T-helper 17 cell (primary cell): ENCODE measurements at places on chromosomes 11 and 22.

GRCh38 chr11:31872076-31872443, 60.9 kb upstream of the PAX6 start:
- no peaks in the 10 kb centered on the region for H3K36me3 ChIP-seq
- no peak overlapping the region for H3K4me3 ChIP-seq
- H3K4me1 ChIP-seq: no peaks in the 10 kb centered on the region

DNA sequence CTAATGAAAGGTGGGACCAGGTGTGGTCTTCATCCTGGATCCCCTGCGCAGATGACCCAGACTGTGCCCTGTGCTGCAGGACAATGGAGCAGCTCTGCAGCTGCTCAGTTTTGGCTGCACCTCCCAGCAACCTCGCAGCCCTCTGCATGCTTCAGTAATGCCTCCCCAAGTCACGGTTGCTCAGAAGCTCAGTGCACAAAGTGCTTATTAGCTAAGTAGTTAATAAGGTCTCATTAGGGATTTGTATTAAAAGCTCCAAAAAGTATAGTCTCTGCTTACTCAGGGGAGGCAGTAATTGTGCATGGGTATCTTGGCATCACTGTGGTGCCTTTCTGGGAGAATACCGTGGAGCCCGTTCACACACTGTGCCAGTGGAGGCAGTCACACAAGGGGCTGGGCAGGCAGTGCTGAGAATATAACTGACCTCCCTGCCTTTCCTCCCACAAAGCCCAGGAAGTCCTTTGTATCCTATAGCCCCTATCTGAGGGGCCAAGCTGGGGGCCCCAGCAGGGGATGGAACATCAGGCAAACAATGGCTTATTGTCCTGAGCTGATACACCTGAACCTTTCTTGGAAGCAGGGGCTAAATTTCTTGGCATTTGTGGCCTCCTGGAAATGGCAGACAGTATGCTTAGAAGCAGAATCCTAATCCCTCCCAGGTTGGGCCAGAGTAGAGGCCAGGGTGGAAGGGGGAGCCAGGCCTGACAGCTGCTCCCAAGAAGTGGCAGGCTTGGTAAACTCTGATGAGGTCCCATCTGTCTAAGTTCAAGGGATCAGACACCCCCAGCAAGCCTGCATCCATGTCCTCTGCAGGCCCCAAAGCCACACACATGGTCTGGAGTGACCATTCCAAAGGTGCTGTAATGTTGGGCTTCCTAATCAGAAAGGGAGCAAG, 125.5 kb upstream of the PARVA start:
- peaks cover 4% of the 10 kb centered on the region for H3K36me3 ChIP-seq
- H3K4me1 ChIP-seq: no peaks in the 10 kb centered on the region
- DNase-seq: no peak

- peaks cover 46% of the 10 kb centered on the region for H3K4me1 ChIP-seq
- H3K27ac ChIP-seq: peak overlapping the region; percentile 92
- no peak for DNase-seq
Observed at GRCh38 chr22:40396882-40397281, 26.5 kb downstream of the SGSM3 start.

GRCh38 chr11:110857892-110858546, 145.8 kb upstream of the ARHGAP20 start:
- peaks cover 5% of the 10 kb centered on the region for H3K27me3 ChIP-seq
- no peak overlapping the region for H3K27ac ChIP-seq
- no peak for DNase-seq

GRCh38 chr11:46036009-46036408, 85.2 kb downstream of the PHF21A start:
- peaks cover 5% of the 10 kb centered on the region for H3K36me3 ChIP-seq
- H3K4me1 ChIP-seq: peaks cover 36% of the 10 kb centered on the region
- peak overlapping the region; percentile 60 for H3K27ac ChIP-seq
- H3K4me3 ChIP-seq: no peak overlapping the region
- H3K27me3 ChIP-seq: no peaks in the 10 kb centered on the region

DNA sequence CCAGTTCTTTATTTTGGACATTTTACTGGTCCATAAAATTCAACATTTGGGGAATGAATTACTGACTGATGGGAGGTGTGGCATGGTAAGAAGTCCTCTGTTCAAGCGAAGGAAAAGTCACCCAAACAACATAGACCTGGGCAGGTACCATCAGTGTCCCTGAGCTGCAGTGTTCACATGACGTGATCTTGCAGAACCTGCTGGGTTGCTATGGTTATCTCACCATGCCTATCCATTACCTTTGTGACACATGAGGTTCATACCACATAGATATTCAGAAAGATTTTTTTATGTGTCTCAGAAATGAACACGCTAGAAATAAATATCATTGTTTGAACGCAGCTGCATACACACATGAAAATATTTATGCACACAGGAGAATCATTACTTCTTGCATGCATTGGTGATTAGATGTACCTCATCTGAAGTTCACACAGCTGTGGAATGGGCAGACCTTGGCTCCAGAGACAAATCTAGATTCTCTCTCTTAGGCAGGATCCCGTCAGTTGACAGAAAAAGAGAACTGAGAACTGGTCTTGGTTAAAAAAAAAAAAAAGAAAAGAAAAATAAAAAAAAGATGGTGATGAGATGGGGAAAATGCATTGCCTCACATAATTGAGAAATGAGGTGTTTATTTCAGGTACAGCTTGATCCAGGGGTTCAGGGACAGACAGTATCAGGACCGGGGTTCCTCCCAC, 21.4 kb upstream of the RCN1 start:
- peaks cover 4% of the 10 kb centered on the region for H3K36me3 ChIP-seq
- no peaks in the 10 kb centered on the region for H3K4me1 ChIP-seq
- no peak overlapping the region for H3K27ac ChIP-seq
- H3K4me3 ChIP-seq: no peak overlapping the region
- DNase-seq: no peak

GRCh38 chr11:34890812-34891211, 25.4 kb downstream of the APIP start:
- DNase-seq: no peak
- no peak overlapping the region for H3K4me3 ChIP-seq

DNA sequence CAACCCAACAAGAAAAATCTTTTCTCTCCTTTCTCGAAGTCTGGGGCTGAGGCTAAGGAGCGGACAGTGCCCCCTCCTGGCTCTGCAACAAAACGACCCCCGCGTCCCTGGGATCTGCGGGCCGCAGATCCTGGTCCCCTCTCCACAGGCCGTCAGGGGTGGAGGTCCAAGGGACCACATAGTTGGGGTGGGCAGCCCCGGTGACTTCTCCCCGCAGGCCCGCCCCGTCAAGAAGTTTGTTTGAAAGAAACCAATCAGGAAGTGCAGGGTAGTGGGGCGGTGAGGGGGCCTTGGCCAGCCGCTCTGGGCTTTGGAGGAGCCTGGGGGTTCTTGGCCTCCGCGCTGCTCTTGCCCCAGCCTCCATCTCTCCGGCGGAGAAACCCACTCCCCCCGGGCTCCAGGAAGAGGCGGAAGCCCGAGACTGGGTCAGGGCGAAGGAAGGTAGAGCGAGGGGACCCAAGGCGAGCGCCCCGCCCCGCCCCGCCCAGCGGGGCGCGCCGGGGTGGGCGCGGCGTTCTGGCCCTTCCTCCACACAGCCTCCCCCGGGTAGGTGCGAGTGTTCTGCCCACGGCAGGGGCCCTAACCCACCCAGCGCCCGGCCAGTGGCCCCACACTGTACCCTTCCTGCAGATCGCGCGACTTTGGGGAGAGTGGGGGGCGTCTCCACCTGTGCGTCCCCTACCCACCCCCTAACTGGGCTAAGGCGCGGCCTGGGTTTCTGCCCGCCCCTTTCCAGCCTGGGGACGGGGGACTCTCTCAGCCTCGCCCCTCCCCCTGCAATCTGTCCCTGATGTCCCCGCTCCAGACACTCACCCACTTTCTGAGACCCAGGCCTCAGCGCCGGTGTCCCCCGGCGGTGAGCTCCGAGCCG, 1.3 kb downstream of the TP53I11 start:
- H3K27me3 ChIP-seq: peaks cover 5% of the 10 kb centered on the region
- H3K4me3 ChIP-seq: peak overlapping the region; percentile 86
- H3K4me1 ChIP-seq: peaks cover 4% of the 10 kb centered on the region
- H3K27ac ChIP-seq: peak overlapping the region; percentile 67

GRCh38 chr11:86251345-86251744, 6.8 kb downstream of the EED start:
- H3K36me3 ChIP-seq: peaks cover 3% of the 10 kb centered on the region
- peaks cover 33% of the 10 kb centered on the region for H3K4me1 ChIP-seq
- H3K27ac ChIP-seq: peak overlapping the region; percentile 83
- H3K27me3 ChIP-seq: no peaks in the 10 kb centered on the region
- peak overlapping the region; percentile 63 for H3K4me3 ChIP-seq

- no peak overlapping the region for H3K4me3 ChIP-seq
- H3K36me3 ChIP-seq: no peaks in the 10 kb centered on the region
- H3K27ac ChIP-seq: no peak overlapping the region
- H3K27me3 ChIP-seq: peaks cover 16% of the 10 kb centered on the region
Observed at GRCh38 chr11:86219311-86220193, 25.0 kb upstream of the EED start.

DNA sequence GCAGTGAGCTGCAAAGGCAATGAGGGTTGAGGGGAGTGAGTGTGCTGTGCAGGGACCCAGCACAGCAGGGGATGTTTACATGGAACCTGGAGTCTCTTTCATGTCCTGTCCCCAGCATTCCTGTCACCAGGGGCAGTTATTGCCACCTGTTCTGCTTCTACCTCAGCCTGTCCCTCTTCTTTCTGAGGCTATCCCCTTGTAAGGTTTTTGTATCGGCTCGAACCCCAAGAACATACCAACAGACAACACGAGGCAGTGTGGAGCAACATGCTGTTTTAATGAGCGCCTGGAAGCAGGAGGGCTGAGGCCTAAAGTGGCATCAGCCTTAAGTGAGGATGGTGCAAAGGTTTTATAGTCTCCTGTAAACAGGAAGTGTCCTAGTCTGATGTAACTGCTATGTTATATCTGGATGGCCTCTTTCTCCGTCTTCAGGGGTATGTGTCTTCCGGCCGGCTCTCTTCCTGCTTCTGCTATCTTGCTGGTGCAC, 3.9 kb downstream of the SCGB2A2 start:
- no peak overlapping the region for H3K27ac ChIP-seq
- peaks cover 2% of the 10 kb centered on the region for H3K36me3 ChIP-seq
- H3K27me3 ChIP-seq: peaks cover 39% of the 10 kb centered on the region
- H3K4me3 ChIP-seq: peak overlapping the region; percentile 31
- DNase-seq: no peak
- peaks cover 2% of the 10 kb centered on the region for H3K4me1 ChIP-seq
